HS-27A (cell line): ENCODE measurements at places on chromosomes 6 and 20.

DNA sequence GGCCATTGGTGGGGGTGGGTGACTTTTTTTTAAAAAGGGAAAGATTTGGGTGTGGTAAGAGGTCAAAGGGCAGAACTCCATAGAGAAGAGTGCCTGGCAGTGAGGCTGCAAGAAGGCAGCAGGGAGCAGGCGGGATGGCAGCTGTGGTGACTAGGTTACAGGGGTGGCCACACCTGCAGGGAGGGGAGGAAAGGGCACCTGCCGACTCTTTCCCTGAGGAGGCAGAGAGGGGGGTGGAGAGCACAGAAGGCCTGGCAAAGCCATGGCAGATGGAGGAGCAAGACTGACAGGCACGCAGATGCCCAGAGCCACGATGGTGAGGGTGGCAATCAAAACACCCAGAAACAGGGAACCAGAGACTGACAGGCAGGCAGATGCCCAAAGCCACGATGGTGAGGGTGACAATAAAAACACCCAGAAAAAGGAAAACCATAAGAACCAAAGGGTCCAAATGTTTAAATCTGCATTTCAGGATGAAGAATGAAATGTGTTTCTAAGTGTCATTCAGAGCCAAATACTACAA, 19.3 kb downstream of the CST7 start:
- DNase-seq, result no peak

GRCh38 chr6:163944897-163945296, 530.4 kb downstream of the QKI start:
- no peak for DNase-seq

DNA sequence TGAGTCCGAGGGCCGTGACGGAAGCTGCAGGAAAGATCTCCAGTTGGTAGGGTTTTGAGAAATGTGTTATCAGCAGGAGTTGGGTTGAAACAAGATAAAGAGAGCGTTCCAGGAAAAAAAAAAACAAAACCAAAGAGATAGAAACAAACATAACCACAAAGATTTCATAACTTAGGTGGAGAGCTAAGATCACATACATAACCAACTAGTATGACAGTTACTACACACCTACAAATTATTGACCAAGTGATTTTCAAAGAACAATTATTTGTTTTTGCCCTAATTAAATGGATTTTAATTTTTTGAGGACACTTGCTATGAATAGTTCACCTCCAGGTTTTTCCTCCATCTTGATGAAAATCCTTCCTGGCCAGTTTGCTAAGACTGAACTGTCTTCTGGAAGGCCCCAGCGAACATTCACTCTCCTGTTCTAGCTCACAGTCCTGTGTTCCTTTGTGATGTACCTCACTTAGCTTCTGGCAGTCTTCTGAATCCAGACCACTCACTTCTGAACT, 69.4 kb downstream of the SNX9 start:
- DNase-seq, result no peak

GRCh38 chr6:31630177-31630934, 9.8 kb downstream of the PRRC2A start:
- DNase-seq, result no peak

GRCh38 chr6:36912586-36912985, 26.8 kb downstream of the C6orf89 start:
- DNase-seq, result peak; percentile 71

DNA sequence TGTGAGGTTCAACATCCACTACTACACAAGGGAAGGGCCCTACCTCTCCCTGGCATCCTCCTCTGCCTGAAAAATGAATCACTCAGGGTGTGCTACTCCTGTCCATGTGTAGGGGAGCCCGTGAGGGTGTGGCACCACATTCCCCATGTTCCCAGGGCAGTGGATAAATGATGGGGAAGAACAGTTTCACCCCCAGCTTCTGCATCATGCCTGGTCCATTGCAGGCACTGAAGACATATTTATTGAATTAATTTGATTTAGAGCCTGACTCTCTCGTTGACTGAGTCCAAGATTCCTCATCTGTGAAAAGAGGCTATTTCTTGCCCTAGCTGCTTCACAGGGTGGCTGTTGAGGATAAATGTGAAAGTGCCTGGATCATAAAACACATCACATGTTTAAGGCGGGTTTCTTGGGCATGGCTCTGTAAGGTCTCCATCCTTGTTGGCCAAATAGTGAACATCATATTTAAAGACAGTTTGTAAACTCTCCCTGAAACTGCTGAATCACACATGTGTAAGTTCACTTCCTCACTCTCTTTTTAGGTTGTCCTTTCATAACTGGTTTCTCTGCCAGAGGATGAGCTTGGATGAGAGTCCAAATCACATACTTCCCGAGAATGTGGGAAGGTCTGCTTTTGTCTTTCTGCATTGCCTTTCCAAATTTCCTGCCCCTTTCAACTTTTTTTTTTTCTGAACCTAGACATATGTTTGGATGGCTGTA, 79.7 kb upstream of the FYN start:
- DNase-seq, result no peak

DNA sequence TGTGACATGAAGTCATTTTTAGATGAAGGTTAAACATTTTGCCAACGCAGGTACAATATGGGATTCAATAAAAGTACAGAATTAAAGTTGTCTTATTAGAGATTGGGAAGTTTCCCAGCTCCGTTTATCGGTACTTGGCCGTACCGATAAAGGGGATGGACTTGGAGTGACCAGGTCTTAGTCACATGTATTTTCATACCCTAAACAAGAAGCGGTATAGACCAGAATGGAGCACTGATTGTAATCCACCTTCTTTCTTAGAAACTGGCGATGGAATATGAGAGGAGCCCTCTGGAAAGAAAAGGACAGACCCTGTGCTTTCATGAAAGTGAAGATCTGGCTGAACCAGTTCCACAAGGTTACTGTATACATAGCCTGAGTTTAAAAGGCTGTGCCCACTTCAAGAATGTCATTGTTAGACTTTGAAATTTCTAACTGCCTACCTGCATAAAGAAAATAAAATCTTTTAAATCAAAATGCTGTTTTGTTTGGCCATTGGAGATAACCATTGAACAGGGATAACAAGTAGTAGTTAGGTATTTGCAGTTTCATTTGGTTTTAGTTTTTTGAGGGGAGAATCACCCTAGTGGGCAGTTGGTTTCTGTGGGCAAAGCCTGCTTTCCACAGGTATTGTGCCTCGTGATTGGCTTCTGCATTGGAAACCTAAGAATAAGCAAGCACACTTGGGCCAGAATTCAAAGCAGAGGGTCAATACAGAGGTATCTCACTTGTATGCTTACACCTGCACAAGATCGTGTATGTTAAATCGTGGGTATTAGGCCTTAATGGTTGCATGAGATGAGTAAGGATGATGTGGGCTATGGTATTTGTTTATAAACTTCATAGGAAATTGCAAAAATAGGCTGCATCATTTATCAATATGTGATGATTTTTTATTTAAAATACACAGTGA, 11.2 kb upstream of the ZNFX1 start:
- no peak for DNase-seq

DNA sequence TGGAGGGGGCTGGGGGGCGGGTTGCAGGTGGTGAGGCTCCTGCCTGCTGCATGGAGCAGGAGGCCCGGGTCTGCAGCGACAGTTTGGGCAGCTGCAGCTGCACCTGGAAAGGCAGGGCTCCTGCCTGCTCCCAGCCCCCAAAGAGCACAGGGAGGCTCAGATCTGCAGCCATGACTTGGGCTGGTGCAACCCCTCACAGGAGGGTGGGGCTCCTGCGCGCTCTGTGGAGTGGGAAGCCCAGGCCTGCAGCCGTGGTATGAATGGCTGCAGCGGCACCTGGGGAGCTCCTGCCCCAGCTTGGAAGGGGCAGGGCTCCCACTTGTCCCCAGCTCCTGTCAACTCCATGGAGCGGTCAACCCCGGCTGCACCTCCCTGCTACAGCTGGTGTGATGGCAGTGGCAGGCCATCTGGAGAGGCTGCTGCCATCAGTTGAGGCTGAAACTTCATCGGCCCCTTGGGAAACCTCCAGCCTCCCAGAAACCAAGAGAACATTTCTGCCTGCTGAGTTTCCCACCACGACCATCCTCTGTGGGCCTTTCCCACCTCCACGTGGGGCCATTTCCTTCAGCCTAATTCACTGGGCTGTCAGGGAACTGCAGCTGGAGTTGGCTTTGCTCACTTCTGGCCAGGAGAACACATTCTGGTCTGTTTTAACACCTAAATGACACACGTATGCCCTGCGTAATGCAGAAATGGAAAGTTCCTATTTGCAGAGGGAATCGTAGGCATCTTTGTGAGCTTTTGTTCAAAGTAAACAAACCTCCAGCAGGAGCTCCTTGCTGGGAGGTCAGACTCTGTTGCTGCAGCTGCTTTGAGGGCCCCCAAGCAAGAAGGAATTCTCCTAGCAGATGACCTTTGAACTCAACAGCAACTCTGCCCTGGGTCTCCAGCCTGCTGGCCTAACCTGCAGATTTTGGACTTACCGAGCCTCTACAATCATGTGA, 429.0 kb downstream of the PREX1 start:
- no peak for DNase-seq

- DNase-seq, result no peak
These were observed 52.1 kb downstream of the TRAF3IP2 start for GRCh38 chr6:111553580-111553979.

DNA sequence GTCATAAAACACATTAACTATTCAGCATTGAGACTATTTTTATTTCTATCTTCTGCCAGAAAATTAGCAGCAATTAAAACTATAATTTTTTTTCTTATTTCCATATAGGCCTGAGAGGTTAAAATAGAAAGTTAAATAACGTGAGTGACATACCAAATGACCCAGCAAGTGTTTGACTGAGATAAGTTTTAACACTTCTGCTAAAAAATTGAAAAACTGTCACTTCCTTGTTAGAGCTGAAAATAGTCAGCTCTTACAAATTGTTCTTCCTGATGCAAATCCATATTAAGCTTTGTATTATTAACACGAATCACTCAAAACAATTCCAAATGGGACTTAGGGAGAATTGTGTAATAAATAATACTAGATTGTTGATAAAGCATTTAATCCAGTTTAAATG, 26.5 kb upstream of the STX11 start:
- DNase-seq, result no peak

DNA sequence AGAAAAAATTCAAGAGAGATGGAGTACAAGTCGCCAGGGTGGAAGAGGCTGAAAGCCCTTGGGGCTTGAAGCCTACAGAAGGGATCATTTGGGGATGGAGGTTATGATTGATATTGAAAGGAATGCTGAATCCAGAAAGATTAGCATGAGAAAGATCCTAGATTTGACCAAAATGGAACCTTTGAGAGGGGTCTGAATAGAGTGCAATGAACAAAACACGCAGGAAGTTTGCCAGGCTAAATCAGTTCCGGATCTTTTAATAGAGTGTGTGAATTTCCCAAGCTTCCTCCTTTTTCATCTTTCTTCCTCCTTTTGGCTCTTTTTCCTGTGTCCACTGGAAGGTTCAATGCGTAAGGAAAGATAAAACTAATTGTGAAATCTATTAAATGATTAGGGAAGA, 15.3 kb downstream of the IPCEF1 start:
- no peak for DNase-seq

GRCh38 chr20:50056951-50057713, 55.8 kb downstream of the UBE2V1 start:
- DNase-seq, result no peak

GRCh38 chr6:30914854-30915590, 984 bp downstream of the VARS2 start:
- DNase-seq, result no peak

GRCh38 chr6:4139272-4139671, 3.9 kb upstream of the ECI2 start:
- no peak for DNase-seq

DNA sequence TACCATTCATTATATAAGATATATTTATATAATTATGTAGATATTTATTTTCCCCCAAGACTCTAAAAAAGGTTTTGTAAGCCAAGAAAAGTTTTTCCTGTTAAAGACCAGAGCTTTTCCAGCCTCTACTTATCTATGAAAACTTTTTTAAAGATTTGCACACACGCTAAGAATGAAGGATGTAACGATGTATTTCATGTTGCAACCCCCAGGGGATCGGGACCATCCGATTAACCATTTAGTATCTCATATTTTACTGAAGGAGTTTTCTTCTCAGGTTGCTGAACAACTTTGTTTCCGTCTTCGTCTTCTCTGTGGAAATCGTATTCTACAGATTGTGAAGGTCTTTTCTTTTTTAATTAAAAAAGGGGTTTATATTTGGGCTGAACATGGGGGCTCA, 70.0 kb upstream of the SASH1 start:
- DNase-seq, result no peak

- no peak for DNase-seq
These were observed 24.1 kb downstream of the BFSP1 start for GRCh38 chr20:17507032-17507431.

DNA sequence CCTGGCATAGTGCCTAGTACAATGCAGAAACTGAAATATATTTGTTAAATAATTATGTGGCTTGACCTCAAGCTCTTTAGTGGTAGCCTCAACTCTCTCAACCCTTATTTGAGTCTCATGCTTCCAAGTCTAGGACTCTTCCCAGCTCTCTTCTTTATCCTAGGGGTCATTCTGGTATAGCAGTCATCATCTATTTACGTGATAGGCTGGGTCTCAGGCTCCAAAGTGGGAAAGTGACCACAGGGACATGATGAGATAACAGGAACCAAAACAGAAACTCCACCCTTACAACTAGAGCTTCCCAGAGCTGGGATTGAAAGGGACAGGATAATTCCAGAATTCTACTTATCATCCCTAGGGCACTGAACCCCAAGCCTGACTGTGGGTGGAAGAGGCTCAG, 17.7 kb upstream of the MAP3K7 start:
- no peak for DNase-seq

GRCh38 chr6:17423026-17423425, 29.6 kb downstream of the CAP2 start:
- DNase-seq, result no peak

GRCh38 chr6:133980168-133980567, 27.1 kb downstream of the TBPL1 start:
- DNase-seq, result no peak

- no peak for DNase-seq
These were observed 8.3 kb upstream of the ISM1 start for GRCh38 chr20:13212750-13213149.

- no peak for DNase-seq
These were observed 4.2 kb upstream of the ITPR3 start for GRCh38 chr6:33616913-33617312.

DNA sequence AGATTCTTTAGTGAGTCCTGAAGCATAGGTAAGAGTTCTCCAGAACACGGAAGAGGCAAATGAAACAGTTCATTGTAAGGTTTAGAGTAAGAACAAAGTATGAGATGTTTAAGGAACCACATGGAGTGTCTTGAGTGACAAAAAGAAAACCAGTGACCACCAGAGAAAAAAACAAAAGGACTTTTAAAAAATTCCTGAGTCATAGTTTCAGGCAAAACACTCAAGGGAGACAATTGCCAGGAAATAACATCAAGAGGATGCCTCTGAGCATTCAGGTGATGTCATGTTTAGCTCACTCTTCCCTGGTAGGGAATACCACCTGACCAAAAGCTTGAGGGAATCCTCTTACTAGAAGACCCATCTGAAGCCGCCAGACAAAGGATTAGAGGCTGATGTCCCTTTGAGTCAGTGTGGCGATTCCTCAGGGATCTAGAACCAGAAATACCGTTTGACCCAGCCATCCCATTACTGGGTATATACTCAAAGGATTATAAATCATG, 110.3 kb downstream of the COL19A1 start:
- DNase-seq, result no peak

GRCh38 chr6:168388641-168389633, 52.0 kb upstream of the SMOC2 start:
- DNase-seq, result no peak
